Fibroblast of gingiva (primary cell): ENCODE measurements at places on chromosomes 12 and 14.

- DNase-seq, result no peak
Observed at GRCh38 chr14:71524320-71524982, 407.8 kb upstream of the RGS6 start.

GRCh38 chr14:70641548-70642302, at the start of gene TTC9:
Gene TTC9 (plus strand): TSS chr14:70641916. CDS start chr14:70642130, 214 bp downstream.
- no peak for DNase-seq

DNA sequence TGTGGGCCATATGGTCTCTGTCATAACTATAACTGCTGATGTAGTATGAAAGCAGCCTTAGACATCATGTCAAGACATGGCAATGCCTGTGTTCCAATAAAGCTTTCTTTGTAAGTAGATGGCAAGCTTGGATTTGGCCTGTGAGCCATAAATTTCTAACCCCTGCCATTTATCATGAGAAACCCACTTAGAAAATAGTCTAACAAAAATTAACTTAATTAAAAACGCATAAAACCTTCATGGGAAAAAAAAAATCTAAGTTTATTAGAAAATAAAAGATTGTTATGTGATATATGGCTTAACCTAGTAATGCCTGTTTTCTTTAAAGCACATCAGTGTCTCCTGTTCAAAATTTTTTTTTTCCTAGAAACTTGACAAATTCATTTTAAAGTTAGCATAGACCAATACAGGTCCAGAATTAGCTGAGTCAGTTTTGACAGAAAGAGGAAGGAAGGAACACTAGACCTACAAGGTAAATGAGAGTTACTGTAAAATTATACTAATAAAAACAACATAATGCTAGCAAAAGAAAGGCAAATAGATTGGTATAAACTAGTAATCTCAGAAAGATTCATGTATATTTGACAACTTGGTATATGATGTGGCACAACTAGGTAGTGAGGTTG, 68.2 kb downstream of the USP15 start:
- no peak for DNase-seq

- no peak for DNase-seq
Observed at GRCh38 chr12:114140576-114140975, 174.5 kb upstream of the RBM19 start.

DNA sequence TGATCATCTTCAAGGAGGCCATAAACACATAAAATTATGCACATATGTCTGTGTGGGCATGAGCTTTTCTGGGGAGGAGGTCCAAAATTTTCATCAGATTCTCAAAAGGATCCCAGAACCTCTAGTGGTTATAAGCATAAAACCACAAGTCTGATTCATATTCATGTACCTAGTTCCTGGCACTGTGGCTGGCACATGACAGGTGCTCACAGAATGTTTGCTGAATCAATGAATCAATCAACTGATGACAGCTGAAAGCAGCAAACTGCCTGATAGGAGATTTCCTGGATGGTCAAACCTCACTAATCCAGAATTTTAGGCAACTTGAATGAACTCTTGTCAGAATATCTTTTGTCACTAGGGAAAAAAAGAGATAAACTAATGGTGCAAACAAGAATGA, 13.5 kb upstream of the CMKLR1 start:
- DNase-seq, result no peak

- no peak for DNase-seq
Observed at GRCh38 chr14:59565087-59565486, 11.5 kb downstream of the CCDC175 start.

- no peak for DNase-seq
Observed at GRCh38 chr12:119069147-119069642, 87.9 kb downstream of the SRRM4 start.

- no peak for DNase-seq
Observed at GRCh38 chr12:67714648-67715047, 66.1 kb downstream of the DYRK2 start.

DNA sequence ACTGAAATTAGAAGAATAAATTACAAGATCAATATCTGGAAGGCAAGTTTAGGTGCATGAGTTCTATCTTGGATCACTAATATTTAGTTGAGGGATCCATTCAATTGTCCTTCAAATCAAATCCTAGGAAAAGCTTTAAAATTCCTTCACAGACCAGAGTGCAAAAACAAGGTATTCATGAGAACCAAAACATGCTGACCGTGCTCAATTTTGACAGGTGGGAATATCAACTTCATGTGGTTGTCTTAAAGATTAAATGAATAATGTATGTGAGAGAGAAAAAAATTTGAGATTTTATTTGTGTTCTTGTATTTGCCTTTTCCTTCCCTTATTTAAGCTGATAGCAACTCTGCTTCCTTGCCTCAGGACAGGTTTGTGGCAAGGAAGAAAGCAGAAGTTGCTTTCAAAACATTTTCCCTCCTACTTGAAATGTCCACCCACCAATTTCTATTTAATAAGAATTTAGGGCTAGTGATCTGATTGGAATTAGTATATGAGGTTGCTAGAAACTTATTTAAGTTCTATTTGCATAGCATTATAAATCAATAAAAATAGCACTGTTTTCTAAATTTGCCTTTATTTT, 4.9 kb upstream of the PPP1R12A start:
- no peak for DNase-seq

DNA sequence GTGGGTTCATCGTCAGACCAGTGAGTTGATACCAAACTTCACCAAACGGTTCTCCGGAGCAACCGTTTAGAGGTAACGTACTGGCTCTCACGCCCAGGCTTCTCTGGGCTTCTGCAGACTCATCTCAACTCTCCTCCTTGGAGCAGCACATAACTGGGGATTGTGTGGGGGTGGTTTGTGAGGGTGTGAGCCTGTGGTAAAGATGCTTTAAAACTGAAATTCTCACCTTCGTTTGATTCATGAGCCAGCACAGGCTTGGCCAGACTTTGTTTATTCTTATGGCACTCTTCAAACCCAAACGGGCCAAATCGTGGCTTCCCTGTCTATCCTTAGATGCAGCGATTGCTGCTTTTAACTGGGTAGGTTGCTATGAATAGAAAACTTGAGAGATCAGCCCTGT, 121.3 kb downstream of the SAMD4A start:
- DNase-seq, result no peak

GRCh38 chr12:113261847-113262470, 40.7 kb downstream of the TPCN1 start:
- DNase-seq, result peak; percentile 80
